ENCODE measurements at places on chromosomes 13 and 19.

- DNase-seq, result no peak
Observed at GRCh38 chr13:86098511-86098910, 299.3 kb upstream of the SLITRK6 start.

- no peak for DNase-seq
Observed at GRCh38 chr13:93279982-93280381, 53.4 kb downstream of the GPC6 start.

- no peak for DNase-seq
Observed at GRCh38 chr13:73141292-73141771, 82.5 kb downstream of the KLF5 start.

DNA sequence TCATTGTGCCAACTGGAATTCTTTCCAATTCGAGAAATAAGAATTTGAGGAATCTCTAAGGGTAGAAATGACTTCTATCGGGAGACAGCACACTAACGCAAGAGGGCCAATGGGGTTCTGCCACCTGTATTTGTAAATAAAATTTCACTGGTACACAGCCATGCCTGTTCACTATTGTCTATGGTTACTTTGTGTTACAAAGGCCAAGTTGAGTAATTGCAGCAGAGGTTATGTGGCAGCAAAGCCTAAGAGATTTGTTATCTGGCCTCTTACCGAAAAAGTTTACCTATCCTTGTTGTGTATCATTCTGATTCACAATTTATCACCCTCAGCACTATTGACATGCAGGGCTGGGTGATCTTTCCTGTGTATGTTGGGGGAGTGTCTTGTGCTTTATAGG, 278.0 kb downstream of the KLF5 start:
- DNase-seq, result no peak

DNA sequence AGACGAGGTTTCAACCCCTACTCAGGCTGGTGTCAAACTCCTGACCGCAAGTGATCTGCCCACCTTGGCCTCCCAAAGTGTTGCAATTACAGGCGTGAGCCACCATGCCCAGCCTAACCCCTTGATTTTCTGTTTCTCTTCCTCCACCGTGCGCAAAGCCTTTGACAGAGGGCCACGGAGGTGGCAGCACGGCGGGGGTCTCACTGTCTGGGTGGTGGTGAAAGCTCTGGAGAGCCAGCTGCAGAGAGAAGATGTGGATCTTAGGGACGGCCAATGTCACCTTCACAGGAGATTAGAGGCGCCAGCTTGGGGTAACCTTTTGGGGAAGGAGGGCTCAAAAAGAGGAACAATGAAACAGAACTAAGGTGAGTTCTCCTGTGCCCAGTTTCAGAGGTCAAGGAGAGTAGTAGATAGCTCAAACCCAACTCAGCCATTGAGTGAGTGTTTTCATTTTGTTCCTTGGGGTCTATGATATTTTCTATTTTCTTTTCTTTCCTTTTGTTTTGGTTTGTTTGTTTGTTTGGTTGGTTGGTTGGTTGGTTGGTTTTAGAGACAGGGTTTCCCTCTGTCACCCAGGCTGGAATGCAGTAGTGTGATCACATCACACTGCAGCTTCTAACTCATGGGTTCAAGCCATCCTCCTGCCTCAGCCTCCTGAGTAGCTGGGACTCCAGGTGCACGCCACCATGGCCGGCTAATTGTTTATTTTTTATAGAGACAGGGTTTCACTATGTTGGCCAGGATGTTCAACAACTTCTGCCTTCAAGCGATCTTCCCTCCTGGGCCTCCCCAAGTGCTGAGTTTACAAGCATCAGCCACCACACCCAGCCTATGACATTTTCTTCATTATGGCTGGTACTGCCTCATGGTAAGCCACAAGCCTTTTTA, 37.7 kb downstream of the GPR42 start:
- DNase-seq, result no peak

- no peak for DNase-seq
Observed at GRCh38 chr13:29909081-29909730, 58.8 kb upstream of the UBL3 start.

DNA sequence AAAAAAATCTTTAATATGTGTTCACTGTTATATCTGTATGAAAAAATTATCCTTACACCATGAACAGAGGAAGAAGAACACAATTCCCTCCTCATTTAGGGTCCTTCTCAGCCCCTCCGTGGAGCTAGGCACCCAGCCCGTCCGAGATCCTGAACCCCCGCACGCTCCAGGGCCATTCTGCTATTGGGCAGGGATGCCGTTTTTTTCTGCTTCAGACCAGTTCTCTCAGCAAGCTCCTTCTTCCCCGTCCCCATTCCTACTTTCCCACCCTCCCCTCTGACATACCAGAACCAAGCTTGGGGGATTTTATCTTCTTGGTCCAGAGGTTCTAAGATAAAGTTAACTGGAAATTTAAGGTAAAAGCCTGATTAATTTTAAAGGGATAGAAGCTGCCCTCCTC, 36.2 kb downstream of the ATP12A start:
- no peak for DNase-seq

- no peak for DNase-seq
Observed at GRCh38 chr13:113672002-113672651, 5.1 kb downstream of the GRK1 start.

GRCh38 chr13:58376349-58376748, 744.8 kb downstream of the PCDH17 start:
- DNase-seq, result no peak

GRCh38 chr19:17289489-17289888, 7.8 kb downstream of the ANKLE1 start:
- DNase-seq, result peak; percentile 82

DNA sequence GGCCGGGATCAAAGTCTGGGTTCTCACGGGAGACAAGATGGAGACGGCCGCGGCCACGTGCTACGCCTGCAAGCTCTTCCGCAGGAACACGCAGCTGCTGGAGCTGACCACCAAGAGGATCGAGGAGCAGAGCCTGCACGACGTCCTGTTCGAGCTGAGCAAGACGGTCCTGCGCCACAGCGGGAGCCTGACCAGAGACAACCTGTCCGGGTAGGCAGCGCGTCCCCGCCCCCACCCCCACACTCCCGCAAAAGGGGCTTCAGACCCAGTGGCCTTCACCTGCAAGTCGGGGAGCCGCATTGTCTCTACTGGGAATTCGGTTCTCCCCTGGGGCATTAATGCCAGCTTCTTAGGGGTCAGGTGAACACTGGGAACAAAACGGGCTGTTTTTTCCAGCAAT, 114.7 kb upstream of the MCF2L start:
- no peak for DNase-seq

GRCh38 chr19:6822311-6822670, 49.8 kb downstream of the VAV1 start:
- DNase-seq, result no peak

DNA sequence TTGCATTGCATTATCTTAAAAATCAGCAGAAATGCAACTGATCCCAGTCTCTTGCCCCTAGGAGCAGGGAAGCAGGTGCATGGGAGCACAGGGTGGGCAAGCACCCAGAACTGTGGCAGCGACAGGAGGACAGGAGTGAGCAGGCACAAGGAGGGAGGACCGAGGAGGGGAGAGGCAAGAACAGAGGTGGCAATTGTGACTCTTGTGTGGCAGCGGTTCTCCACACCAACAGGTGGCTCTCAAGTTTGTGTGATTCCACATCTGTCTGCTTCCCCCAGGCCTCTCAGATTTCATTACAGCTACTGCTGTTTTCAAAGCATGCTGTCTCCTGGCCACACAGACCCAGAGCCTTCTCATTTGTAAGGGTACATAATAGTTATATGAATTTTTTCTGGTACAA, 108.5 kb downstream of the STK24 start:
- DNase-seq, result no peak

GRCh38 chr19:12913851-12914690, 5.0 kb downstream of the SYCE2 start:
- DNase-seq, result peak; percentile 34

- no peak for DNase-seq
Observed at GRCh38 chr19:20247016-20247683, 80.1 kb downstream of the ZNF486 start.

GRCh38 chr13:103451656-103452055, 385.4 kb upstream of the SLC10A2 start:
- no peak for DNase-seq

GRCh38 chr13:66313413-66313812, 916.7 kb downstream of the PCDH9 start:
- peak; percentile 28 for DNase-seq

- no peak for DNase-seq
Observed at GRCh38 chr19:34502582-34503411, 21.2 kb downstream of the WTIP start.

DNA sequence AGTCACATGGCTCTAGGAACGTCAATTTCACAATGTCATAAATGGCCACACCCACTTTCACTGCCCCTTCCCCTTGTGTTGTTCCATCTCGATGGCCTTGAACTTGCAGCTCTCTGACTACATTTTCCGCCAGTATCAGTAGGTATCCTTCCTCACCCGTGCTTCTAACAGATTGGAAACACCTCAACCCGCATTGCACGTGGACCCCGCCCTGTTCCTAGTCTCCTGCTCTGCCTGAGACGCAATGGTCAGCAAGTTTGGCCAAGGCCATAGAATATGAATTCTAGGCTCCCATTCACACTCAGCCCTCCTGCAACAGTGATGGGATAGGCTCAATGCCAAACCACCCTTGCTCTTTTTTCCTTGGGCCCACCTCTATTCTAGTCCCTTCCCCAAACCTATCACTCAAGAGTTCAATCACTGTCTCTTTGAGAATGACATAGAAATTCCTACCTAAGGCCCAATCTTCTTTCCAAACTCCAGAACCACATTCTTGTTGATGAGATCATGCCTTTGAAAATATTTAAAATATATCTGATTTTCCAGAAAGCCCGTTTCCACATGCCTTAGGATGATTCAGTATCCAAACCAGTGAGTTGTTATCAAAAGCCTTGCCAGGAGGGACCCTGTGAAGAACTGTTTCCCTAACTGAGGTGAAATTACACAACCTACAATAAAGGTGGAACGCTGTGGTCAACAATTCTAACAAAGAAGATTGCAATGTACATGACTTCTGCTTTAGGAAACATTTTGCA, 334.6 kb downstream of the MYO16 start:
- DNase-seq, result peak; percentile 69

DNA sequence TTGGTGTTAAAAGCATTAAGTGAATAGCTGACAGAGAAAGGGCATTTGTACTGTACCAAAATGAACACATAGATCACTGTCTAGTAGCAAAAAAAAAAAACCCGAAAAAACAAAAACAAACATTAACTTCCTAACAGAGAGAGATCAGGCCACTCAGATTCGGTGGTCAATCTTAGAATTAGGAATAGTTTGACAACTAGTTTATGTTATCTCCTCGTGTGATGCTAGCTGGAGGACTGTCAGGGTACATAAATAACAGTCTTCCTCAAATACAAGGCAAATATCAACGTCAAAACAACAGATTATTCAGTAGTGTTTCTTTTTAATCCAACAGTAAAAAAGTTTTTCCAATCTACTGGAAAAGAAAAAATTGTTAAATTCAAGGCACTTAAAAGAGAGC, 1.7 kb downstream of the ZMYM5 start:
- DNase-seq, result no peak

GRCh38 chr19:663682-664117, 686 bp upstream of the RNF126 start:
- DNase-seq, result no peak

DNA sequence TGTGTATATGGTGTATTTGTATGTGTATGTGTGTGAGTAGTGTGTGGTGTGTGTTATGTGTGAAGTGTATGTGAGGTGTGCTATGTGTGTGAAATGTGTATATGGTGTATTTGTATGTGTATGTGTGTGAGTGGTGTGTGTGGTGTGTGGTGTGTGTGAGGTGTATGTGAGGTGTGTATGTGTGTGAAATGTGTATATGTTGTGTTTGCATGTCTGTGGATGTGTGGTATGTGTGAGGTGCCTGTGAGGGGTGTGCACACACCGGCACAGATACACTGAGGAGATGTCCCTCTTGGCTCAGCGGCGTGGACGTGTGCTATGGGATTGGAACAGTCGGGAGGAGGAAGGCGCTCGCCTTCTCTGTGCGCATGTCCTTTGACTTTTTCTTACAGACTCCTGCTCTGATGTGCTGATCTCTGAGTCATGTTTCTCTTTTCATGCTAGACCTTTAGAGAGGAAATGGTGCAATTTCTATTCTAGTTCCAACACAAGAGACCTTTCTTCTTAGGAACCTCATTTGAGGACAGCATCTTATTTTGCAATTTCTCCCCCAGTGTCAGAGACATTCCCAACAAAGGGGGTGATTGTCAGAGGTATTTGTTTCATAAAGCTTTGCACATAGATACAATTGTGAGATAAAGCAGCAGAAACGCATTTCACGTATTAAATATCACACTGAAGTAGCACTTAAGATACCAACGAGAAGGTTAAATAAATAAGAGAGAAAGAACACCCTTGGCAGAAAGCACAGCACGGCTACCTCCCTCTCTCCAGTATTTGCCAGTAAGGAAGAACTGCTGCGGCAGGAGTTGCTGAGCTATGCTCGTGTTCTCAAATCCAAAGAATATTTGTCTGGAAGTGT, 11.3 kb upstream of the TNFRSF19 start:
- DNase-seq, result peak; percentile 92

DNA sequence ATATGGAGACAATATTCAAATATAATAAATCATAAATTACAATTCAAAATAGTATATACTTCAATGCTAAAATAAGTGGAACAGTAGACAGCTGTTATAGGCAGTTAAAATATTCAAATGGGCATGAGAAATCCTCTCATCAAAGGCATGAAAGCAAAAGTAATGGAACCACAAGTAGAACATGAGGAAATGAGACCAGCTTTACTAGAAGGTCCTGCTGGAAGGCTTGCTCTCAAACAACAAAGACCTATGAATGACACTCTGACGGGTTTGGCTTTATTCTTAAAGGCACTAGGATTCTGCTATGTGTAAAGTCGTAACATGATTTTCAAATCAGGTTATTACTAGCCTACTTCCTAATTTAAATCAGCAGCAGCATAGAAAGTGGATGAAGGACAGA, 148.1 kb downstream of the VWA8 start:
- no peak for DNase-seq

GRCh38 chr13:23365652-23366051, 67.8 kb downstream of the SACS start:
- no peak for DNase-seq

- DNase-seq, result no peak
Observed at GRCh38 chr13:114089751-114090400, 42.5 kb downstream of the RASA3 start.

DNA sequence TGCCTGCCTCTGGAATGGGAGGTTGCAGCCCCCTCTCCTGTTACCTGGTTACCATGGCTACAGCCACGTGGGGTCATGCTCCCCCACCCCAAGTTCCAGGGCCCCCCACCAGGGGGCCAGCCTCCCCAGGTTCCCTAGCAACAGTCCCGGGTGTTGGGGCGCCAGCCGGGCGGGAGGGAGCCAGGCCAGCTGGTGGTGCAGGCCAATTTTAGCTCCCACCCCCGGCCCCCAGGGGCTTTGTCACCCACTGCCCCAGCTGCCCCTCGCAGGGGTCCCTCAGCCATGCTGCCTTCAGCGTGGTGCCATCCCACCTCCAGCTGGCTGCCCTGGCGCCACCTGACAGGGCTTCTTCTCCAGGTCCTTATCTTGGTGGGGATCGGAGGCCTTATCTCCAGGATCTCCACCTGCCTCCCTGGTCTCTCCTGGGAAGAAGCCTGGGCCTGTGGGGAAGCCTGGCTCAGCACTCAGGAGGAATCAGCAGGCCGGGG, 3.0 kb downstream of the MARK4 start:
- DNase-seq, result no peak

GRCh38 chr13:39509616-39510315, 93.2 kb downstream of the LHFPL6 start:
- DNase-seq, result no peak

All from fibroblast of skin of right quadriceps (primary cell).